Stimulated activated CD4-positive, alpha-beta T cell treated with anti-CD3 and anti-CD28 coated beads, TNF-alpha, amount 100 ng/mL, for 24 hours (primary cell): ENCODE measurements at places on chromosomes 11 and 22.

GRCh38 chr11:85965202-85965601 lies 103.7 kb downstream of the PICALM start:
- no peak for DNase-seq

GRCh38 chr11:73359930-73360742 lies 16.1 kb upstream of the RELT start:
- DNase-seq: peak; percentile 28

DNA sequence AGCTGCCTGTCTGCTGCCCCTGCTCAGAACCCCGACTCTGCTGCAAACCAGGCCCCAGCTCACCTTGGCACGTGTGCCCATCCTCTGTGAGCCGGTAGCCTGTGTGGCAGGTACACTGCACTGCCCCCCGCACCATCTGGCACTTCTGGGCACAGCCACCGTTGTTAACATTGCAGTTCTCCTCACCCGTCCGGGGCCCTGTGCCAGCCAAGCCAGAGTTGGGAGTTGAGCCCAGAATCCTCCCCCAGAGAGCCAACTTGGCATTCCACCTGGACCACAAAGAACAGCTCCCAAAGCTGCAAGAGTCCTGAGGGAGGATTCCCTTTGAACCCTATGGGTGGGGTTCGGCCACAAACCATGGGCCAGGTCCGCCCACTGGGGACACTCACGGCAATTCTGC lies 22.5 kb downstream of the LRP4 start:
- DNase-seq: no peak

DNA sequence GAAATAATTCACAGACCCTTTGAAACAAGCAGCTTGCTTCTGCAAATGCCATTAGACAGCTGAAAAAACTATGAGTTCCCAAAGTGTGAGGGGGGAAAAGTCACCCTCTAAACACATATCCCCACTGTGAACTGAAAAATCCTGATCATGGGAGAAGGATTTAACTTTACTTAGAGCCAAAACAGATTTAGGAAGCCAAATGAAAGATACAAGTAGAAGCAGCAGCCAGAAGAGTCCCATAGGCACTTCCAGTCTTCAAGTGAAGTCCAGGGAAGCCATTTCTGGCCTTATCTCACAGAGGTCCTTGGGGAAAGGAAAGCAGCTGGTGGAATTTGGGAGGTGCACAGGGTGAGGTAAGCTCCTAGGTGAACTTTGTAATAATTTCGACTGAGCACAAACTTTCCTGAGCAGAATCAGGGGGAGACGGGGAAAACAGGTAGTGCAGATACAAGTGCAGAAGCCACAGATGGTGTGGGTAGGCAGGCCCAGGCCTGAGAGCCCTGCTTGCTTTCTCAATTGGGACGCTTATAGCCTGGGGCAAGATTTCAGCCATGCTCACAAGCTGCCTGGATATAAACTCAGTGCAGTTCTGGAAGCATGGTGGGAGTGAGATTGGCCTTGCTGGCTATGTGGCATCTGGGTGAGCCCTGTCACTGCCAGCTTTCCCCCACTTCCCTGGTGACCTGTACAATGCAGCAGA lies 44.8 kb downstream of the GAS2 start:
- DNase-seq: no peak

- DNase-seq: peak; percentile 18
These were observed 101.1 kb upstream of the SLC22A12 start for GRCh38 chr11:64489831-64490441.

GRCh38 chr22:36564422-36565158 lies 35.6 kb upstream of the EIF3D start:
- DNase-seq: no peak

- no peak for DNase-seq
These were observed 31.5 kb downstream of the SLC35F2 start for GRCh38 chr11:107827041-107827440.

GRCh38 chr11:74442636-74443035 lies 24.7 kb downstream of the KCNE3 start:
- no peak for DNase-seq

DNA sequence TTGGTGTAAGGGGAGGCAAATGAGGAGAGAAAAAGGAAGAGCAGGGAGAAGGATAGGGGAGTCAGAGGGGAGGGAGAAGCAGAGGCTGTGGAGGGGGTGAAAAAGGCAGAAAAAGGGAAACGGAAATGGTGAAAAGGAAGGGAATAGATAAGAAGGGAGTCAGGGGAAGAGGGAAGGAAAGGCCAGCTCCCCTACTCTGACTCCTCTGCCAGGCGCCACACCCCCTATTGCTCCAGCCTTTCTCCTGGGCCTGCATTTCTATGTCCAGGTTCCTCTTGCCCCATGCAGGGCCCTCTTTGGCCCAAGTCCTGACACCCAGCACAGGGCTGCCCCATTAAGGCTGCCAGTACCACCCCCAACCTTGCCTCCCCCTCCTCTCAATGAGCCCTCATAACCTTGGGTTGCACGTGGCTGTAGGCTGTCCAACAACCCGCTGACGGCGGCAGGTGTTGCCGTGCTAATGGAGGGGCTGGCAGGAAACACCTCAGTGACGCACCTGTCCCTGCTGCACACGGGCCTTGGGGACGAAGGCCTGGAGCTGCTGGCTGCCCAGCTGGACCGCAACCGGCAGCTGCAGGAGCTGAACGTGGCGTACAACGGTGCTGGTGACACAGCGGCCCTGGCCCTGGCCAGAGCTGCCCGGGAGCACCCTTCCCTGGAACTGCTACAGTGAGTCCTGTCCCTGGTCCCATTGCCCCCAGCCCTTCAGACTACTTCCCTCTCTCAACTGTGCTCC lies 3.4 kb upstream of the NHERF4 start:
- DNase-seq: no peak

DNA sequence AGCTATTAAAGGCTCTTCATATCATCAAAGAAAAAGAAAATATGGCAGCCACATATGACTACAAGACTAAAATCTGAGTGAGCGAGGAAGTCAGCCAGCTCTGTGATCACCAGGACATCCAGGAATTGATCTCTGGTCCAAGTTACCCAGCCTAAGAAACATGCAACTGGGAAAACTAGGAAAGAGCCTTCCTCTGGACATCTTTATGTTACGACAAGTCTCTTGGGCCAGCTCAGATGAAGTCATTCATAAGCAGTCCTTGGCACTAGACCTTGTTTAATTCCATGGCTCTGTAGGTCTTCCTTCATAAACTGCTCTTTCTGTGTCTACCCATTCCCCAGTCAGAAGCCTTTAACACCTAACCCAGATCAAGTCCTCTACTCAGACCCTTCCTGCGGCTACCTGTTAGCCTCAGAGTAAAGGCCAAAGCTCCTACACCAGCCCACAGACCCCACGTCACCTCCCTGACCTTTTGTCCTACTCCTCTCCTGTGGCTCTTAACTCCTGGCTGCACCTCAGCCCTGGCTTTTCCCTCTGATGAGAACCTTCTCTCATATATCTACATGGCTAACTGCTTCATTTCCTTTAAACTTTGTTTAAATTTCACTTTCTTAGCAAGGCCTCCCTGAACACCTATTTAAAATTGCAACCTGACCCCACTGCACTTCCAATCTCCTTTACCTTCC lies 134.0 kb downstream of the KIF18A start:
- no peak for DNase-seq

GRCh38 chr11:34161812-34162492 lies 56.5 kb downstream of the NAT10 start:
- peak; percentile 21 for DNase-seq
